ENCODE measurements at places on chromosomes 1 and 21.

DNA sequence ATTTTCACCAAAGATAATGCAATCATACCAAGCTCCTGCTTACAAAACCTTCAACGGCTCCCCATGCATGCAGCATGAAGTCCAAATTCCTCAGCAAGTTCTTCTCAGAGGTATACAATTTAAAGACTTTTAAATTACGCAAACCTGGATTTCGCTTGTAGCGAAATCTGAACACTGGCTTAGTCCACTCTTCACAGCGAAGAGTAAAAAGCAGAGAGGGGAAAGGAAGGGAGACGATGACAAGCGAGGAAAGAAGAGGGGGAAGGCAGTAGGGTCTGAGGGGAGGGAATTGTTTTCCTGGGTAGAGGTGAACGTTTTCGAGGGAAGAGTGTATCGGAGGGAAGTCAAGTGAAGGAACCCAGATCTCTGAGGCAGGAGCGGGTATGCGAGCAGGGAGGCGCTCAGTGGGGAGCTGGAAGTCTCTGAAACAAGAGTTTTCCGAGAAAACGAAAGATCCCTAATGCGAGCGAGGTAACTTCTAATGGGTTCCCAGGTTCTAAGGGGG, 790 bp downstream of the TESK2 start:
- DNase-seq, result no peak

- DNase-seq, result no peak
These were observed 128.1 kb upstream of the ZNF648 start for GRCh38 chr1:182189535-182190066.

- no peak for DNase-seq
These were observed 20.5 kb downstream of the TEX38 start for GRCh38 chr1:46691997-46692790.

- DNase-seq, result no peak
These were observed 388.7 kb downstream of the ST6GALNAC3 start for GRCh38 chr1:76463278-76463677.

DNA sequence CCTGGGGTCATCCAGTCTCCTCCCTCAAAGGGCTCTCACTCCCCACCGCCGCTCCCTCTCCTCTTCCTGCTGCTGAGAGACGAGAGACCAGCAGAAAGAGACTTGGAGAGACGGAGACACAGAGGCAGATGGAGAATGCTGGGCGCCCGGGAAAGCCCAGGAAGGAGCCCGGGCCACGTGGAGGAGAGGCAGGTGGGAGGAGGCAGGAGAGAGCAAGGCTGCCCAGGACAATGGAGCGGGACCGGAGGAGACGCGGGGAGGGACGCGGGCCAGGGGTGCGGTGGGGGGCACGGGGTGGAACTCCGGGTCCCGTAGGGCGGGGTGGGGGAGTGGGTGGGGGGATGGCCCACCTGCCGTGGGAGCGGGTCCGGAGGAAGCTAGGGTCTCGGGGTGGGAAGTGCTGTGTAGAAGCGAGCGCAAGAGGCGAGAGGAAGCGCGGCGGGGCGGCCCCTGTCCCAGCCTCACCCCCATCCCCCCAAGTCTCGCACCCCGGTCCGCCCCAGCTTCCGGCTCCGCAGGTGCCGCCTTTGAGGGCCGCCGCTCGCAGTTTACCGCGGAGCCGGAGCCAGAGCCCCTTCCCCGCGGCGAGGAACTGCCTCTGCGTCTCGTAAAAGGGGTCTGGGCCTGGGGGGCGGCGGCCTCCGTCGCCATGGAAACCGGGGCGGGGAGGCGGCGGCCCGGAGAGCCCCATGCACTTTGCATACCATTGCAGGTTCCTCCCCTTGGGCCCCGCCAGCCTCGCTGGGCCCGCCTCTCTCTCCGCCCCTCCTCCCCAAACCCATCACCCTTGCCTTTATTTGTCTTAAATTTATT, 11.7 kb upstream of the EPHA2 start:
- DNase-seq, result no peak

Data from skin of body (tissue), 3 donors.